ENCODE measurements at places on chromosomes 7 and 10.

- no peak for DNase-seq
Measured at GRCh38 chr10:29238523-29239135, 50.2 kb upstream of the LYZL1 start.

GRCh38 chr7:117283779-117284178 lies 39.1 kb downstream of the WNT2 start:
- DNase-seq: no peak

GRCh38 chr10:3226960-3227744 lies 54.6 kb upstream of the PITRM1 start:
- DNase-seq: no peak

DNA sequence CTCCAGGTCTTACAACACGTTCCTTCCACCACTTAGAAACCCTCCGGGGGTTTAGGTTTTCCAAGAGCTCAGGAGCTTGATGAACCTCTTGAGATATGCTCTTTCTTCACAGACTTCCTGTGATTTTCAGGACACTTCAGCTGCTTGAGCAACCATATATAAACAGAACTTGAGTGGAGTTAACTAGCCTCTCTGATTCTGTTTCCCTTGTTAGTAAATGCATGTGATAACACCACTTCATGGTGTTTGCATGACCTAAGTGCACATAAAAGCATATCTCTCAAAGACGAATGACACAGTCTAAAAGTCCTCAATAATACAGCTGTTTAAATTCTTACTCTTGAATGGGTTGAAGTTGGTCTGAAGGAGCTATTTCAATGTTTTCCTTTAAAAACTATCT lies 9.9 kb downstream of the PRR15 start:
- DNase-seq: no peak

GRCh38 chr10:69864321-69864720 lies 62.6 kb downstream of the COL13A1 start:
- DNase-seq: no peak

GRCh38 chr7:149377386-149377785 lies 83.5 kb downstream of the ZNF777 start:
- DNase-seq: no peak

GRCh38 chr10:91838199-91838598 lies 40.0 kb downstream of the TNKS2 start:
- DNase-seq: no peak

- DNase-seq: no peak
Measured at GRCh38 chr10:2022401-2022800, 285.1 kb upstream of the ADARB2 start.

GRCh38 chr10:104577861-104578521 lies 63.1 kb upstream of the SORCS3 start:
- peak; percentile 17 for DNase-seq

DNA sequence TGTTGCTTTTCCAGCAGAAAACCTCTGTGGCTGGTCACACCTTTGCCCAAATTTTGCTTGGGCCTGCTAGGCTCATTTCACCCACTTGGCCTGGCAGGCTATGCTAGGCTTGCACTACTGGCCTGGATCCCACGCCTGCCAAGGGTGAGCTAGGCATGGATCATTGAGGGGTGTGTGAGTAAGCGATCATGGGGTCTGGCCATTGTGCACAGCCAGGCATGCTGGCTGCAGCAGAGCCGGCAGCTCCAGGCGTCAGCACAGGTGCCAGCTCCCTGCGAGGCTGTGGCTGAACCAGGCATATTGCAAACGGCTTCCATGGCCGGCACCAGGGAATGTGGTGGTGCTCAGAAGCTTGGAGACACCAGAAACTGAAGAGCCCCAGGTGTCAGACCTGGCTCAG lies 19.2 kb downstream of the CFAP70 start:
- DNase-seq: no peak

- no peak for DNase-seq
Measured at GRCh38 chr7:23284871-23285270, 14.3 kb upstream of the MALSU1 start.

GRCh38 chr7:2355705-2356008 lies 1.0 kb downstream of the EIF3B start:
- no peak for DNase-seq

DNA sequence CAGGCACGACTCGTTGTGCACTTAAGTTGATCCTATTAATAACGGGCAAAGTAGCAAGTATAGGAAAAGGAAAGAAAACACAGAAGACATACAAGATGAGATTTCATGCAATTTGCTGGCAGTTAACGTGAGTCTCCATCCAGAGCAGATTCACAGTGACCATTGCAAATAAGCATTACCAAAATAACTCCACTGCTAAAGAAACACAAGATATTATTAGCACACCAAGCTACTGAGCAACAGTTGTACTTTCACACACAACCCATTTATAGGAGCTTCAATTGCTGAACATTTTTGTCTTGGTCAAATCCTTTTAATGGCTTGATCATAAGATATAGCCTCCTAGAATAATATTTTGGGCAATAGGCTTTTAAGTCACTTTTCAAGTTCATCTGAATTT lies 187.7 kb upstream of the HGF start:
- DNase-seq: peak; percentile 4

GRCh38 chr10:53619671-53620070 lies 847.1 kb upstream of the MBL2 start:
- no peak for DNase-seq

DNA sequence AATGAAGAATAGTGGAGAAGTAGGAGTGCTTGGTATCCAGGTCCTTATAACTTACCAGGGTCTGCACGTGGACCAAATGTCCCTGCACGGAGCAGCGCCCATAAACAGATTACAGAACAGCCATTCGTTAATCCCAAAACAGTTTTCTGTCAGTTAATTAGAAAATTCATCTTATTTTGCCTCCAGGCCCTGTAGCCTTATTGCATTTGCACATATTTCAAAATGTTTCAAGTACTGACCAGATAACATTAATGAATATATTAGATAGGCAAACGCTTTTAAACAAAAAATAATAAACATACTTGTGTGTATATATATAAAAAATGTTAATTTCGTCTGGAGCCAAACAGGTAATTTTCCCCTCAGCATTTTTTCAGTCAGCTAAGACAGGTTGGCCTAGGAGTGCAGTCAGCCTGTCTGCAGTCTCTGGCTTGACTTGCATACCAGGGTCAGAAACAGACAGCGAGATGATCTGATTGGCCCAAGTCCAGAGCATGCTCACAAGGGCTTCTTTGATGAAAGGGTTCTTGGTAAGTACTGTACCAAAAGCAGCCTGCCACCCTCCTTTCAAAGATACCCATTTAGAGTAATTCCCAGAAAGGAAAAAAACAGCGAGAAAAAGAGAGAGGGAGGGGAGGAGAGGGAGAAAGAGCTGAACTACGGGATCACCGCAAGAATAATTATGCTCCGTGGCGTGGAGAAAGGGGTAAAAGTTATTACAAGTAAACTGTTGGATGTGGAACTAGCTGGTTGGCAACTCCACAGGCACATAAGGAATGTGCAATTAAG lies 194.4 kb upstream of the TCF7L2 start:
- no peak for DNase-seq

DNA sequence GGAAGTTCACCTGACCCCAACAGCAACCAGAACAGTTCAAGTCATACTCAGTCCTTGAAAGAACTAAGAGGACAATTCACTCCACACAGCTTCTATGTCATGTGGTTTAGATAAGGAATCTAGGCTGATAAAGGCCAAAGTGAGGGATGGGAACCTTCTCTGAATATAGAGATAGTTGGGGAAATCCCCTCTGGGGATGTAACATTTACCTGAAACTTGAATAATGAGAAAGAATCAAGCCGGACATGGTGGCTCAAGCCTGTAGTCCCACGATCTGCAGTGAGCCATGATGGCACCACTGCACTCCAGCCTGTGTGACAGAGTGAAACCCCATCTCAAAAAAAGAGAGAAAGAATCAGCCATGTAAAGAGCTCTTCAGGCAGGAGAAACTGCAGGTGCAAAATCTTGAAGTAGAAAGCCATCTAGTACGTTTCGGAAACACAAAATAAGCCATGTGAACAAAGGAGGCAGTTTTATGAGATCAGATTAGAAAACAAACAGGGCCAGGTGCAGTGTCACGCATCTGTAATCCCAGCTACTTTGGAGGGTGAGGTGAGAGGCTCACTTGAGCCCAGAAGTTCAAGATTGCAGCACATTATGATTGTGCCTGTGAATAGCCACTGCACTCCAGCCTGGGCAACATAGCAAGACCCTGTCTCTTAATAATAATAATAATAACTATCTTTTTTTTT lies 4.5 kb upstream of the DNMBP start:
- peak; percentile 98 for DNase-seq

- DNase-seq: no peak
Measured at GRCh38 chr10:98405422-98405821, 9.6 kb downstream of the PYROXD2 start.

DNA sequence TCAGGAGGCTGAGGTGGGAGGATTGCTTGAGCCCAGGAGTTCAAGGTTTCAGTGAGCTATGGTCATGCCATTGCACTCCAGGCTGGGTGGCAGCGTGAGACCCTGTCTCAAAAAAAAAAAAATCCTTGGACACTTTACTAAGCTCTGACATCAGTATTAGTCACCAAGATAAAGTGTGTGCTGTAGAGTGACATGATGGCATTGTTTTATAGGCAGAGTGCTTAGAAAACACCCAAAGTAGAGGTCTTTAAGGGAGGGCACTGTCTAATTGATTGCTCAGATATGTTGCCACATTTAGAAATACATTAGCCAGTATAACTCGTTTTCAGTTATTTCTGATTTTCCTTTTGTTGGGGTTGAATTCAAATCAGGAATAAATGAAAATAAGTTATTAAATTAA lies 235.9 kb downstream of the REEP3 start:
- DNase-seq: no peak

DNA sequence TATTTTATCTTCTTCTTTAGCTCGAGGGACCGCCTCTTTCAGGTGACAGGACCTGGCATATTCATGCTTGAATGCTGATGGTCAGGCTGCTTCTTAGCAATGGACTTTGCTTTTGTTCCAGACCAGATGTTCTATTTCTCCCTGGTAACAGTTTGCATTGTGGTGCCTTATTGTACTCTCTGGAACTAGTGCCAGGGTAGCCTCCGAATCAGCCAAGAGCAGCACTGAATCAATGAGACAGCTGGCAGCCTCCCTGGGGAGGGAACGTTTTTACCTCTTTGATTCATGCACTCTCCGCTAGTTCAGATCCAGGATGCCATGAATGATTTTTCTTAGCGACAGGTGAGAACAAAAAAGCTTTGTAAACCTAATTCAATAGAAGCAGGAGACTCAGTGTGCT lies 54.1 kb upstream of the NXPH1 start:
- DNase-seq: no peak

- no peak for DNase-seq
Measured at GRCh38 chr7:102453319-102453718, 11.3 kb downstream of the ALKBH4 start.

DNA sequence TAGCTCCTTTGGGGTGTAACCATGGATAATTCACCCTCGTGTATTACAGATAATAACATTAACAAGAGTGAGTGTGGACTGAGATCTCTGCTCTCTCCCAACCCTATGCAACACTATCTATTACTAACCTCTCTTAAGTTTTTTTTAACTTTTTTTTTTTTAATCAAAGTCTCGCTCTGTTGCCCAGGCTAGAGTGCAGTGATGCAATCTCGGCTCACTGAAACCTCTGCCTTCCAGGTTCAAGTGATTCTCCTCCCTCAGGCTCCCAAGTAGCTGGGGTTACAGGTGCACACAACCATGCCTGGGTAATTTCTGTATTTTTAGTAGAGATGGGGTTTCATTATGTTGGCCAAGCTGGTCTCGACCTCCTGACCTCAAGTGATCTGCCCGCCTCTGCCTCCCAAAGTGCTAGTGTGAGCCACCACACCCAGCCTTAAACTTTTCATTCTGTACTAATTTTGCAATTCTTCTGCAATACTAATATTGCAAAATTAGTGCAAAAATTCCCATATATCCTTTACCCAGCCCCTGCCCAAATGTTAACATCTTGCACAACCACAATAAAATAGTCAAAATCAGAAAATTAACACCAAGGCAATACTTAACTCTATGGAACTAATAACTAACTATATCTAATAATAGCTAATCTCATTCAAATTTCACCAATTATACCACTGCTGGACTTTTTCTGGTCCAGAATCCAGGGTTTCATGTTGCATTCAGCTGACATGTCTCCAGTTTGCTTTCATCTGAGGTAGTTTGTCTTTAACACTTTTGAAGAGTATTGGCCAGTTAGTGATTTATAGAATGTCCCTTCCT lies 66.5 kb upstream of the TCF7L2 start:
- DNase-seq: no peak

DNA sequence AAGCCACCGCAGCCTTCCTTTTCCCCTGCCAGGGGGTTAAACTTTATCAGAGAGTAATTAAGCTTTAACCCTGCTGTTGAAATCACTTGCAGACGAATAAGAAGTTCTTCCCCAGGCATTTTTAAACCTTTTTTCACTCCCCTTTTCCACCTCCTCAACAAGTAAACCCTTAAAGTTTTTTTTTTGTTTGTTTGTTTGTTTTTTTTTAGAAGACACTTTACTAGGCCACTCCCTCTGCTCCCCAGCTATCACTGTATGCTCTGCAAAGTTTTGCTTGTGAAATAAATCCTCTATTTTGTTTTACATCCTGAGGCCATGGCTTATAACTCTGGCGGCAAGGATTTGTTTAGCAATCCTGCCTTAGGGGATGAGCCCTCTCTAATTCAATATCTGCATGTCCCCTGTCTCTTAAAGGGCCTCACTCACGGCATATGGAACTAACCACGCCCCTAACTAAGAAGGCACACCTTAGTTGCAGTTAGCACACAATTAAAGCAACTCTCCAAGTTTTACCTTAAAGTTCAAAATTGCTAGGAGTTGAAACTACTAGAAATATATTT lies 1354.7 kb upstream of the LRRTM3 start:
- DNase-seq: no peak

DNA sequence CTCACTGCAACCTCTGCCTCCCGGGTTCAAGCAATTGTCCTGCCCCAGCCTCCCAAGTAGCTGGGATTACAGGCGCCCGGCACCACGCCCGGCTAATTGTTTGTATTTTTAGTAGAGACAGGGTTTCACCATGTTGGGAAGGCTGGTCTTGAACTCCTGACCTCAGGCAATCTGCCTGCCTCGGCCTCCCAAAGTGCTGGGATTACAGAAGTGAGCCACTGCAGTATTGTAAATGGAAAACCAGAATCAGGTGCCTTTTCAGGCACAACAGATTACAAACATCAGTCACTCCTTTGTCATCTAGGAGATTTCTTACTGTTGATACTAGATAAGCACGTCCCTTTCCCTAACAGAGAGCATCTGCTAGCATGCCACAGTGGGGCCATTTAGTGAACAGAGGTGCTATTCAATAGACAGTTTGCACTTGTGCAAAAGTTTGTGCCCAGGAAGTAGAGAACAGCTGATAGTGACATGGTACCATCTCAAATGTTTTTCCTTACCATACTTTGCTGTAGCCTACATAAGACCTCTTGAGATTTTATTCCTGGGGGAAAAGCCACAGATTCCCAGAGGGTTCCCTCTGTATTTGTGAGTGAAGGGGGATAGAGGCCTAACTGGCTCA lies 24.5 kb upstream of the WAC start:
- no peak for DNase-seq

DNA sequence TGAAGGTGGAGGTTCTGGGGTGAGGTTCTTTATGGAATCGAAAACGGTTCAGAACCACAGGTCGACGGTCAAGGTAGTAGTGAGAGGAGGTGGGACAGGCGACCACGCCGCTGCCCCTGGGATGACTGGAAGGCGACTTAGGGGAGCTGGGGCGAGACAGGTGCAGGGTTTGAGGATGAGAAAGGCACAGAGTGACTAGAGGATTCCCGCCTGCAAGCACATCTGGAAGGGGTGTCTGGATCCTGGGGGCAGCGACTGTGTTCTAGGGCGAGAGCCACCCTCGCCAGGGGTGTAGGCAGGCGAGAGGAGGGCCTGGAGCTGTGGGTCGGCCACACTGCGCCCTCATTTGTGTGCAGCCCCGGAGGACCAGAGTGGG lies 468 bp upstream of the IRF5 start:
- DNase-seq: no peak

GRCh38 chr10:130333185-130333584 lies 197.0 kb downstream of the GLRX3 start:
- peak; percentile 44 for DNase-seq
